ENCODE measurements at places on chromosomes 11 and 22.

- DNase-seq = no peak
Observed at GRCh38 chr11:133065847-133066485, 466.3 kb downstream of the OPCML start.

DNA sequence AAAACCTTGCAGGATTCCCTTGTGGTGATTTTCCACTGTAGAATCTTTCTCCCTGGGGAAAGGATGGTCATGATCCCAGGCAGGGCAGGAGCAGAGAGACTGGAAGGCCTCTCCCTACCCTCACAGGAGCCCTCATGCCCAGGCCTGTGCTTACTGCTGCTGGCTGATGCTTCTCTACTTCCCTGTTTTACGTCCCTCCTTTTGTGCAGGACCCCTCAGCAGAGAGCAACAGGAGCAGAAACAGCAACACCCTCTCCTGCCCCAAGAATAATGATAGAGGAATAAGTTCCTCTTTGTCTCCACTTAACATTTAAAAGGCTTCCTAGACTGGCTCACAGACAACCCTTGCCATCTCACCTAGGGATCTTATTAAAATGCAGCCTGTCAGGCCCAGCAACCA is 3.6 kb downstream of the ISX start:
- DNase-seq = no peak

DNA sequence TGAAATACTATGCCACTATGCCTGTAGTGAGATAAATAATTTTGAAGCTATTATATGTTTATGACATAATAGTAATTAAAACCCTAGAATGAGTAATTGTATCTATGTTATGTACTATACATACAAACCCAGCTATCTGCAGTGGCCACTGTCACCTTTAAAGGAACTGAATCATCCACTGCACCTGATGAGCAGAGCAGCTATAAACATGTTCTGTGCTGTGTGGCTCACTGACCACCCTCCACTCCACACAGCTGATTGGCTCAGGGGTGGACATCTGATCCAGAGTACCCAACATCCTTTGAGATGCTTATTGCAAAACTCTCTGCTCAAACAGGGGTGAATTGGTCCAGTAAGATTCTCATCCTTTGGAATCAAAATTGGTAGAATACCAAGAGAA is 19.2 kb upstream of the RRAS2 start:
- no peak for DNase-seq

- no peak for DNase-seq
Observed at GRCh38 chr11:115297330-115297729, 206.9 kb downstream of the CADM1 start.

DNA sequence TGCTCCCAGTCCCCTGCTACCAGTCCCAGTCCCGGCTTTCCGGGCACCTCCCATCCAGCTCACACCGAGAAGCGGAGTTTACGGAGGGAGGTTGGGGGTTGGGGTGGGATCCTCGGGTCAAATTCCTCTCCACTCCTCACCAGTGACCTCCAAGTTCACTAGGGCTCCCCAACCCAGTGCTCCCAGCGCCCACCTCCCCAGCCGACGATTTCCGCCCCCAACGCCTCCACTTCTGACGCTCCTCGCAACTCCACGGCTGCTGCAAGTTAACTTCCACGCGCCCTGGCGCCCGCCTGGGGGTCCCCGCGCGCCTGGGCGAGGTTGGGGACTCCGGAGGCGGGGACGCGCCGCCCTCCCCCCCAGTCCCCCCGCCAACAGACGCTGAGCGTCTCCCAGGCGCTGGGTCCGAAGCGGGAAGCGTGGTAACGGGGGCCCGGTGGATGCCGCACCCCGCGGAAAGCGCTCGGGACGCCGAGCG is 526 bp downstream of the TPST2 start:
- DNase-seq = no peak

GRCh38 chr11:61694946-61695706 is 14.9 kb downstream of the DAGLA start:
- DNase-seq = no peak

- DNase-seq = no peak
Observed at GRCh38 chr22:30486661-30487115, 14.9 kb upstream of the SEC14L3 start.

DNA sequence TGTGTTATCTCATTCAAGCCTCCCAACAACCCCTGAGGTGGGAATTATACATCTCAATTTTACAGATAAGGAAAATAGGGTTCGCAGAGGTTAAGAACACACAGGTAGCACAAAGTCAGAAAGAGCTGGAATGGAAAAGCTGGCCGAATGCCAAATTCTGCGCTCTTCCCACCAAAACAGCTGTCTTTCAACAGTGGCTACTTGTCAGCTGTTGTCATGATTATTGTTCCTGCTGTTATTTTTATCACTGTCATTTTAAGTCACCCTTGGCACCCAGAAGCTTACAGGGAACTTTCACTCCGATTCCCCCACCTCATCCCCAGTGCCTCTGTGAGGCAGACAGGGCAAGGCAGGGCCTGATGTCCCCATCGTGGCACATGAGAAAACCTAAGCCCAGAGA is 74.5 kb upstream of the CSNK2A3 start:
- DNase-seq = no peak

GRCh38 chr11:131581046-131581445 is 210.6 kb downstream of the NTM start:
- no peak for DNase-seq

DNA sequence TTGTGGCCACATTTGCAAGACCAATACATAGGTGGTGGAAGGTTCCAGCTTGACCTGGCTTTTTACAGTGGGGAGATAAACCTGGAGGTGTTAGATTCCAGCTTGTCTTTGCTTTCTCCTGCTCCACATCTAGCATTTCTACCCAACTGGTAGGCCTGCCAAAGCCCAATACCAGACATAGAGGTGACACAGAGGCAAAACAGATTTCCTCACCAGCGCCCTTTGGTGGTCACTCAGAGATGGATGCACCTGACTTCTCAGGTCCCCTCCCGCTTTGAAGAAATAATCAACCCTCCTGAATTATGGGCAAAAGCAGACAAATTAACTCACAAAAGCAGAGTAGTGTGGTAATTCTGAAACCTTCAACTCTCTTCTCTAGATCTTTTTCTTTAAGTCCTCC is 1356.2 kb downstream of the FAM181B start:
- no peak for DNase-seq

DNA sequence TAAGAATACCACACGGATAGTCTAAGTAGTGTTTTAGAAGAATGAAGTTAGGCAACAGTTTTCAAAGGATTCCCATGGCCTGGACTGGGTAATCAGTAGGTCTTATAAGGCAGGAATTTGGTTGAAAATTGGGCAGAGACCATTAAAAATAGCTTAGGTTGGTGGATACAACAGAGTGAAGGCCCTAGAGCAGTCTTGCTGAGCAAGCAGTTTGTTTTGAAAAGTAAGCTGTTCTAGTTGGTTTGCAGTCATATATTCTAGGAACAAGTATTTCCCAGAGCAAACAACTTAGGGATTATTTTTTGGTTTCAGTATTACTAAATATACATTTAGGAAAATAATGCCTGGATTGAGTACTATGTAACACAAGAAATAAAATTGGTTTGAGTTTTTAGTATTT is 64.8 kb downstream of the MUC15 start:
- no peak for DNase-seq

- DNase-seq = no peak
Observed at GRCh38 chr22:47605886-47606285, 843.4 kb downstream of the TBC1D22A start.

DNA sequence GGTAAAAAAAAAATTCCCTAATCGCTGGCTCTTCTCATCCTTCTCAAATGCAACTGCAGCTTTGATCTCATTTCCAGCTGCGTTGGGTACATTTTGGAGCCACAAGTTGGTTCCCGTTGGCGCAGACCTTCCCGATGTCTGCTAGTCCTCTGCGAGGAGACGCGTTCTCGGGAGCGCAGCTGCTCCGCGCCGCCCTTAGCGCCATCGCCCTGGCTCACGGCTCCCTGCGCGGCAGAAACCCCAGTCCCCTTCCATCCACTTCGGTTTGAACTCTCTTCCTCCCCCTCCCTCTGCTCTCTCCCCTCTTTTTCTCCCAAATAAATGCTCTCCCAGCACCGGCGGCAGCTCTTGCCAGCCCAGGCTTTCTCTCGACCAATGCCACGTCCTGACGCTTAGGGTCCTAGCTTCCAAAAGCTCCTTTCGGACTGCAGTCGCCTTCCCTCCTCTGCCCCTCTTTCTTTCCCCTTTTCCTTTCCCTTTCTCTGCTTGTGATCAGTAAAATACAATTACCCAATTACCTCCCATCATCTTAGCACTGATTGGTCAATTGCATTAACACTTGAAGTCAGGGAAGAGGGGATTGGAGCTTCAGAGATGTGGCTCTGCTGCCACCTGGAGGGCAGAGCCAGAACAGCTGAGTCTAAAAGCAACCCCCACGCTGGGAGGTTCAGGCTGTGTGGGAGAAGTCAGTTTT is 1165.7 kb downstream of the LRRC4C start:
- DNase-seq = no peak

DNA sequence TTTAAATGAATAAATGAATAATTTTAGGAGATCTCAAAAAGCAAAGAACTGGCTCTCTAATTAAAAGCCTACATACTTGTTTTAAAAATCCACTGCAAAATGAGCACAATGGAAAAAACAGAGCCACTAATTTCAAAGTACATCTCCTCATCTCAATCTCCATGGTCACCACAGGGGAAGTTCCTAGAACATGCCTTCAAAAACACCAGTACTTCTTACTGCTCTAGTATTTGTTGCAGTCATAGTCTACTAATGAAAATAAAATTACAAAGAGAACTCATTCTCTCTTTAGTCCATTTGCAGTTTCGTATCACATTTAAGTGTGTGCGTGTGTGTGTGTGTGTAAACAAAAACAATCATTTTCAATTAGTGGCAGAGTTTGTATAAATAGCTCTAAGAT is 54.0 kb downstream of the PIK3C2A start:
- DNase-seq = no peak

- DNase-seq = no peak
Observed at GRCh38 chr22:40541300-40541699, 95.2 kb downstream of the MRTFA start.

DNA sequence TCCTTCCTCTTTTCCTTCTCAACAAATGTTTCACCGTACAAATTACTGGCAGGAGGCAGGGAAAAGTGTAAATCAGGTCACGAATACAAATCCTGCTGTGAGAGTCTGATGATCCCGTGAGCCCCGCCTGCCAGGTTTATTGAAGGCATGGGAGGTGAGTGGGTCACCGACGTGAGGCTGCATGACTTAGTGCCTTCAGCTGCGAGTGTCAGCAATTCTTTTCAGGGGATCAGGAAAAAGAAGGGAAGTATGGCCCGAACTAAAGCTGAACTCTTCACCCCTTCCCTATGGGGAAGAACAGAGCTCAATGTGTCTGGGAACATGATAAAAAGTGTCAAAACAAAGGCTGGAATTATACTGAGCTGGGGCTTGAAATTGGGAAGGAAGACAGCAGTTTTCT is 166.2 kb downstream of the OPCML start:
- DNase-seq = no peak

DNA sequence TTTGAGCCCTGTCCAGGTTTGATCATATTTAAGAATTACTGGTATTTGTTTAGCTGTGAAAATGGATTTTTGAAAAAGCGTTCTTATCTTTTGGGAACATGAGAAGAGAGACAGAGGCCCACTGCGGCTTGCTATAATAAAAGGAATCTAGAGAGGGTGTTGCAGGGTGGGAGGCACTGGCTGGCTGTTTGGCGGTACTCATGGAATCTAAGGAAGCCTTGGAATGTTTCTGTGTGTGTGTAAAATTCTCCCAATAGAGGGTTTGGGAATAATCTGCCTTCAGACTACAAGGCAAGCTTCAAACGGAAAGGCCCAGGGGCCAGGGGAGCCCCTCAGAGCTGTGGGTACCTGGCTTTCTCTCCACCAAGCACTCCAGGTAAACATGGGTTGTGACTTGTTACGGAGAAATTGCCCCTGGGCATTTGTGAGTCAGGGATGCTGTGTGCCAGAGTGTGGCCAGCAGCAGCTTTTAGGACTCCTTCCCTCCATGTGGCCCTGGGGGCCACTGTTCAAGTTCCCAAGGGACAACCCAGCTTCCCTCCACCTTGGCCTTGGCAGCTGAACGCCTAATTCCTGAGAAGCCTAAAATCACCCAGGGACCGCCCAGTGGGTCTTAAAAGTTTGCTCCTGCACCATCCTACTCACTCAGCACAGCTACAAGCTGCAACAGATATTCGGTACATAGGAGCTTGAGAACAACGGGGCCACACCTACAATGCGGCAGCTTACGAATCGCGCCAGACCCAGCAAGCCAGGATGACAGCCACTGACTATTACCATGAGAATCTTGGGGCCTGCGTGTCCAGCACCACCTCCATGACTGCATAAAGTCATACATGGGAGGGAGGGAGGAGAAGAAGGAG is 14.1 kb upstream of the SYT8 start:
- DNase-seq = no peak

GRCh38 chr11:100684101-100685065 is 2.7 kb upstream of the ARHGAP42 start:
- DNase-seq = no peak

DNA sequence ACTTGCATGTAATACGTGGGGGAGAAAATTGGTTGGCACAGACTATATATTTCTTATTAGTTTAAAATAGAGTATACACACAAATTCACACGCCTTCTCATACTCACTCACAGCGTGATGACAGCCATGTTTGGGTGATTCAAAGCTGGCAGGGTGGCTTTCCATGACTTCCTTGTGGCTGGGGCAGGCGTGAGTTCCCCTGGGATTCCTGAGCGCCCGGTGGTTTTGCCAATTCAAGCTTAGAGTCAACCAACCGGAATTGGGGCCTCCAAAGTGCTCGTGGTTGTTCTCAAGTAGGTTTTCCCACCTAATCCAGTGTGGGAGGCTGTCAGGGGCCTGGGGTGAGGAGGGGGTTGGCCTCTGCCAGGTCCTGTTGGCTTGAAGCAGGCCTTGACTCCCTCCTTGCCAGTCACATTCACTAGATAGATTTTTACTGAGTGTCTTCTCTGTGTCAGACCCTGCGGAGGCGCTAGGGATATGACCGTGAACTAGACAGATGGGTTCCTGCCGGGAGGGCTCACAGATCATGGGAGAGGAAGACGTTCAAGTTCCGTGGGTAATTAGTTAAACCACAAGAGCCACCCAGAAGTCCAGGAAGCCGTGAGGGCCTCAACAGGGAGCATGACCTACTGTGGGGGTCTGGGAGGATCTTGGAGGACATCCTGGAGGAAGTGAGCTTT is 11.5 kb downstream of the PKNOX2 start:
- no peak for DNase-seq

DNA sequence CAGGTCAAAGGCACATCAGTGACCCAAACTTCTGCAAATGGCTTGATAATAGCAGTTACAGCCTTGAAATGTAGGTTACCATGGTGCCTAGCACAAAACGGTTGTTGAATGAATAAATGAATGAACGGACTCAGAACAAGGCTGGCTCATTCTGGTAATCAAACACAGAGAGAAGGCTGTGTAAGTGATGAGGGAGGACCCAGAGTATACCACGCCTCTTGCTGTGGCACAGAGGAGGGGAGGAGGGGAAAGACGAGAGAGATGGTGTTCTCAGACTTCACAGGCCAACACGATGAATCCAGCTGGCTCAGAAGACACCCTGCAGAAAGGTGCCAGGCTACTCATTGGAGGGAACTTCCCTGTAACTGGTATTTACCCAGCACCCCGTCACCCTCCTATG is 38.3 kb downstream of the PC start:
- DNase-seq = no peak

All from CD4-positive, alpha-beta T cell treated with Interleukin-6 at 100 ng/mL for 8 hours (primary cell).